ENCODE measurements at places on chromosomes 5 and 9.
A peak's percentile ranks its signal among the peaks of the same experiment; 100 is the strongest.

- DNase-seq: peak; percentile 60
These were observed 2.2 kb downstream of the UNC5A start for GRCh38 chr5:176812269-176813259.

DNA sequence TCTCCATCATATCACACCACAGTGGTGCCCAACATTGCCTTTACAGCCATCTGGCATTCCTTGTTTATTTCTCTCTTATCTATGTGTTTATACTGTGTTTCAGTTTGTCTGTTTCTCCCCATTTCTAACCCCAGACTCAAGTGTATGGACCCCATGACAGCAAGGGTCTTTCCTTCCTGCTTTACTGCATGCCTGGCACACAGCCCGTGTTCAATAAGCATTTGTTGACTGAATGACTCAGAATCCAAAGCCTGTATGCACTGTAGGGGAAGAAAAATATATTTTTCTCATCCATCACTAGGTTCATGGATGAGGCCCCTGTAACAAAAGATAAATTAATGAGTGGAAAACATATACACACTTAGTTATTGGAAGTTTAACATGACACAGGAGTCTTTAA, 190.8 kb upstream of the SEMA6A start:
- no peak for DNase-seq

DNA sequence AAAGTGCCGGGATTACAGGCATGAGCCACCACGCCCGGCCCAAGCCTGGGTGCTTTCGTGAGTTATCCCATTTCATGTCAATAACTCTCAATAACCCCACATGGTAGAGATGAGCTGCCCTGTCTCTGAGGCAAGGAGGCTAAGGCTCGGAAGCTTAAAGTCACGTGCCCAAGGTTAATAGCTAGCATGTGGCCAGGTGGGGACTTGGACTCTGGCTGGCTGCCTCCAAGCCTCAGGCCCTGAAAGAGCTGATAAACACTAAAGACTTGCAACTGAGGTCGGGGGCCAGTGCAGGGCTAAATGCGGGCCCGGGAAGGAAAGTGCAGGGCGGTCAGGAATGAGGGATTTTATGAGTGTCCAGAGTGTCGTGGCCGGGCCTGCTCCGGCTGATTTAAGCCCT, 30.9 kb upstream of the BARHL1 start:
- DNase-seq: no peak

- no peak for DNase-seq
These were observed 114.6 kb downstream of the GABRB2 start for GRCh38 chr5:161431963-161432362.

DNA sequence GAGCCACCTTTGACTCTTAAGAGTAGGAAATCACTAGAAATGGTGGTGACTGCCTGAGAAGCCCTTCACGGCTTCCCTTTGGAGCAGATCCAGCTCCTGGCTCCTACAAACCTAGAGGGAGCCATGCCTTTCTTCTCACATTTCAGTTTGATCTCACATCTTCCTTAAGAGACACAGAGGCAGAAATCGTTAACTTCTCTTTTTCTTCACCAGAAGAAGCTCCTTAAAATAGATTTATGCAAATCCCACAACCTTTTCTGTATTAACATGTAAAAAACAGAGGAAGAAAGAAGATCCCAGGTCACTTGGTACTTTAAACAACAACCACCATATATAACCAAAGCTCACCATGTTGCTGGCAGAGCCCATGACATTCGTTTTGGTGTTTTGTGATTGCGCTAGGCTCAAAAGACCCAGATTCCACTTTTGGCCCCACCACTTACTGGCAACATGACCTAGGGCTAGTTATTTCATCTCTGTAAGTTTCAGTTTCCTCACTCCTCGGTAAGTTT, 29.6 kb downstream of the PAX5 start:
- DNase-seq: no peak

GRCh38 chr5:75265731-75266130, 29.1 kb upstream of the ANKRD31 start:
- no peak for DNase-seq

DNA sequence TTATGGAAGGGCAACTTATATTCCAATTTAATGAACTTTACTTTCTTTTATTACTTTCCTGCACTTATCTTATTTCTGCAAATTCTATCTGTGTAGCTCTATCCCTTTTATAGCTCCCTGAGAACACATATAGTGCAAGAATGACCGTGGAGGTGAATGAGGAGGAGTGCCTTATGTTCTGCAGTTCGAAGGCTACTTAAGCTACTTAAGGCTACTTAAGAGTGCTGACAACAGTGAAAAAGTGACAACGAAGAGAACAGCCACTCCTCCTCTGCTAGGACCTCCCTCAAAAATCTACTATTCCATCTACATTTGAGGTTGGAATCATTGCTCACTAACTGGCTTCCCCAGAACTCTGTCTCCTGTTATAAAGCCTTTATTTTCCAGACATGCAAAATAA, 1365.7 kb upstream of the C9orf72 start:
- no peak for DNase-seq

- DNase-seq: no peak
These were observed 13.8 kb upstream of the RANBP17 start for GRCh38 chr5:170848033-170848432.

GRCh38 chr9:69584759-69585158, 87.4 kb downstream of the APBA1 start:
- no peak for DNase-seq

GRCh38 chr9:19181561-19181960, 48.9 kb upstream of the DENND4C start:
- DNase-seq: no peak

GRCh38 chr5:30197662-30198061, 995.8 kb upstream of the CDH6 start:
- DNase-seq: no peak

GRCh38 chr5:151738125-151738848, 20.1 kb downstream of the ATOX1 start:
- DNase-seq: no peak

GRCh38 chr5:881551-881935, 11.1 kb downstream of the BRD9 start:
- no peak for DNase-seq

DNA sequence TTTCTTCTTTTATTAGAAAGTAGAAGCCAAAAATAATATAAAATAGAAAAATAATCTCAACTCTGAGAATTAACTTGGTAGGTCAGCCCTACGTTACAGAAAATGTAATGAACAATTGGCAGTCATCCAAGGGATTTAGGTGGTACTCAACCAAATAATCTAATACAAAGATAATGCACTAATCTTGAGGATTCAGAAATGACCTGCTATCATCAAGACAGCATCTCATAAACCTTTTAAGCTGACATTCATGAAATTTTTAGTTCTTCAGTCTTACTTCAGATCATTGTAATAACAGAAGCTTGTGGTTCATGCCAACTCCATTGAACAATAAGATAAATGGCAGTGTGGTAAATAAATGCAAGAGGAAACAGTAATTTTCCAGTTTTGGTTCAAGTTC, 1058.0 kb downstream of the MAT2B start:
- no peak for DNase-seq

- DNase-seq: peak; percentile 78
These were observed at the start of gene SH3RF2 for GRCh38 chr5:145936401-145937131. SH3RF2 (plus strand) TSS chr5:145936578; CDS start chr5:145937929, 1,351 bp downstream.

GRCh38 chr5:14208071-14209021, 65.2 kb downstream of the TRIO start:
- no peak for DNase-seq

GRCh38 chr9:126902210-126902609, 12.4 kb upstream of the RALGPS1 start:
- no peak for DNase-seq

- no peak for DNase-seq
These were observed 16.5 kb downstream of the ADCY2 start for GRCh38 chr5:7412409-7412808.

GRCh38 chr5:39992617-39993202, 567.9 kb upstream of the DAB2 start:
- no peak for DNase-seq

- DNase-seq: no peak
These were observed 21.3 kb downstream of the SPRY4 start for GRCh38 chr5:142303565-142303964.

GRCh38 chr9:35097573-35097972, 1.2 kb upstream of the PIGO start:
- DNase-seq: no peak

DNA sequence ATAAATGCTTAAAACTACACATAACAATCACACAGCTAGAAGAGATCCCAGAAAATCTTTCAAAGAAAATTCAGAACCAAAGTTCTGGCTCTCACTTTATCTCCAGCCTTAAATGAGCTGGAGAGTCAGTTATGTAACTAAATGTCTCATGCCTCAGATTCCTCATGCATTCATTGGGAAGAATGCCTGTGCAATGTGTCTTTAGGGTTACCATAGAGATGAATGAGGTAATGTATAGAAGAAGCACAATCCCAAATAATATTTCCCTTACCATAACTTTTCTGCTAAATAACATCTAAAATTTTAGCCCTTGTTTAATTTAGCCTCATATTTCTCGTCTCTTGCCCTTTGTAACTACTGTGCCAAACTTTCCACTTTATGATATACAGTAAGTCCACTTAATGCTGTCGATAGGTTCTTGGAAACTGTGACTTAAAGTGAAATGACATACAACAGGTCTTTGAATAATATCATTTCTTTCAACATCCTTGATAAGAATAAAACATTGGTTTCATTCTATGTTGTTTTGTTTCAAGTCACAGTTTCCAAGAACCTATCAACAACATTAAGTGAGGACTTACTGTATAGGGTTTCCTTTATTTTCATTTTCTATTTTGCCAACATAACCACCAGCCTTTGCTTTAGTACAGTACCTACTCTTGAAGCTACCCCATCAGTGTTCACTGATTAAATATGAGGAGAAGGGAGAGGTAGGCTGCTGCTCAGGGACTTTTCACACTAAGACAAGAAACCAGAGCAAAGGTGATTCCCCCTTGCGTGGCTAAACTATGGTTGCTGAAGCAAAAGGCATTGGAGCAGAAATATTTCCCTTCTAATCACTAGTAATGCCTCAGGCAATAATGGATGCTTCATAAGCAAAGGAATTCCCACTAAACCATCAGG, 295.7 kb upstream of the PTGER4 start:
- DNase-seq: no peak

GRCh38 chr5:176533894-176534611, 3.1 kb downstream of the RNF44 start:
- no peak for DNase-seq

Data from neuronal stem cell (in vitro differentiated cells).